ENCODE measurements at places on chromosomes 12 and 14.

DNA sequence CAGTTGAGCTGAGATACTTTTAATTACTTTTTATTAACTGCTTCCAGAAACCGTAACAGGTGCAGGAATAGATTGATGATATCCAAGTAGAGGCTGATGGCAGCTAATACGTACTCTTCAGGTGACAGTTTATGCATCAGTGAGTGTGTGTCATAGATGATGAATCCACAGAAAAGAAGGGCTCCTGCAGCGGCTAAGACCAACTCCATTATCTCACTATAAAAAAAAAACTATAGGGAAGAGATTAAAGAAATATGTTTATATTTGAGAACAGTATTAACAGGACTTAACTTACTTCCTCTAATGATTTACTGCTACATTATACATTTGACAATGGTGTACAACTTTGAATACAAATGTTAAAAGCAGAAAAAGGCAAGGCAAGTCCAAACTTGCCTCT, 7.4 kb upstream of the LLPH start:
- no peak for DNase-seq

GRCh38 chr14:68492381-68493151, 300.3 kb downstream of the ZFP36L1 start:
- DNase-seq, result no peak

DNA sequence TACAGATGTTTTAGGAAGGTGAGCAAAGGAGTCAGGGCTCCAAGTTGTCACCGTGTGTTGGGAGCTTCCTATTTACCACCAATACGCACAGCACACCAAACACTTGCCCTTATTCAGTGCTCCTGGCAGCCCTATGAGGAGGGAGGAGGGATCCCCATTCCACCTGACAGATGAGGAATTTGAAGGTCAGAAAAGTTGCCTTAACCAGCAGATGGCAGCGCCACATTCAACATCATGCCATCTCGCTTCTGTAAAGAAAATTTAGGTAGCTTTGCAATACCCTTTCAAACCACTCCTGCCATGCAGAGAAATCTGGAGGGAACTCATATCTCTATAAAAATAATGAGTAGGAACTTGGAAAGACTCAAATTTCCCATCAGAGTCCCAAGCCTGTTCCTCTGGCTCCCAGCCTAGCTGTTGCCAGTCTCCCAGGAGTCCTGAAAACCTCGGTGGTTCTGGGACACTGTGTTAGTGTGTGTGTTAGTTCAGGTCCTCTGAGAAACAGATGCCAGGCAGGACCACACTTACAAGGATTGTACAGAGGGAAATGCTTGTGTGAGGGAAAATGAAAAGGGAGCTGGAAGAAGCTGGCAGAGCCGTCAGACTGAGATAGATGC, 410.5 kb downstream of the MED13L start:
- DNase-seq, result no peak

DNA sequence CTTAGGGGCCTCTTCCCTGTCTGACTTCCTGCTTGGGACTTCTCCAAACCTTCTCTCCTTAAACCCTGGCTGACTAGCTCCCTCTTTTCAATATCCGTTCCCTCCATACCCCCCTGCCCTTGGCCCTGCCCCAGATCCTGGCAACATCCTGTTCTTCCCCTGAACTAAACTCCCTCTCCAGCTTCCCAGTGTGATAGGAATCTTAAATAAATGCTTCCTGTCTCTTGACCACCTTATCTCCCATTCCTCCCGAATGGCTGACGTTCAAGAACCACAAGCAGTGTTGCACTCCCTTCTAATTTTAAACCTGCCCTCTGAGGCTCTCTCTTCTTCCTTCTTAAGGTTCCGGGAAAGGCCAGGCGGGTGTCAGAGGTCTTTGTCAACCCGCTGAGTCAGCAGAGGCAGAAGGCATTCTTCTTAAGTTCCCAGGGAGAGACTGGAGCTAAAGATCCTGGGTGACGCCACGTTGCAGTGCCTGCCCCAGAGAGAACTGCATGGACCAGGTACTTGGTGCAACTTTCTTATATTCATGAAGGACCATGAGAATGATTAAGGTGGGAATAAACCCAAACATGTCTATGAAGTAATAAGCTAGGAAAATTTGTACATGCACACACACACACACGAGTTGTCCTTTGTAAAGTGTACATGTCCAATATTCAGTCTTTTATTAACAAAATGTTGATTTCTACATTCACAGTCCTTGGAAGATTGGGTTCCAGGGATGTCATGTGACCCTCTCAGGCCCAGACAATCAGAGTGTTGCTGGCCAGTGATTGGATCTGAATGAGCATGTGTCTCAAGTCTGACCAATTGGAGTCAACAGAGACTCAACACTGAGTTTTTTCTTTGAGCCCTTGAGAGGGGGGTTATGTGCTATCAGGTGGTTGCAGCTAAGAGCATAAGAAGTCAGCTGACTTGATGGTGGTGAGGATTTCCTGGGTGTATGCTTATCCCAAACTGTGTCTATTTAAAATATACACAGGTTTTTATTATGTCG, 420.2 kb upstream of the TBX3 start:
- no peak for DNase-seq

GRCh38 chr14:80152166-80152565, 59.1 kb downstream of the DIO2 start:
- DNase-seq, result no peak

- no peak for DNase-seq
These were observed 126.3 kb upstream of the DHRS4 start for GRCh38 chr14:23827100-23827892.

GRCh38 chr12:4562034-4562657, at the start of gene DYRK4:
Gene DYRK4 (plus strand): TSS chr12:4562208. CDS start chr12:4562246, 38 bp downstream.
- DNase-seq, result no peak

GRCh38 chr12:2561367-2561766, 233.4 kb upstream of the FKBP4 start:
- DNase-seq, result no peak

DNA sequence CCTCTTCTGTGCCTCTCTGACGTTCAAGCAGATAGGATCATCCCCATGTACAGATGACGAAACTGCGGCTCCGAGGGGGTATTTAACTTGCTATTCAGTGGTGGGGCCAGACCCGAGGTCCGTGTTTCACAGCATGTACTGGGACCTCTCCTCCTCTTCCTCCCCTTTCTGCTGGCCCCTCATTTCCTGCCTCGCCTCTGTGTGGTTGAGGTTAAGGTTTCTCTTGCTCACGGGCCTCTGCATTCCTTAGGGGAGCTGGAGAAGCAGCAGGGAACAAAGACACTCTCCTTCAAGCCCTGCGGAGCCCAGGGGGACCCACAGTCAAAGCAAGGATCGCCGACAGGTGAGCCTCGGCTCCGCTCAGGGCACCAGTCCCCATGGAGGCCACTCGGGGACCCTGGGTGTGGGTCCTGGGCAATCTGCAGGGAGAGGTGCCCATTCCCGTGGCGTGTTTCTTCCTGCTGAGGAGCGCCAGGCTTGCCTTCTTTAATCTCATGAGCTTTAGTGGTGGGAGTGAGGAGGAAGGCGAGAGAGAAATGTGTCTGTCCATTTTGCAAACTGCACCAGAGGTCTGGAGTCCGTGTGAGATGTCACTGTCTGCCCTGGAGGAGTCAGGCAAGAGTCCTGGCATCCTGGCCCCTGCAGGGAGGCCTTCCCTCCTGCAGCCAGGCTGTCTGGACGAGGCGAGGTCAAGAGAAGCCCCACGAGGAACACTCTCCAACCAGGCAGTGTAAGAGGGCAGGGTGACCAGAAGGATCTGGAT, 45.0 kb downstream of the SLC6A12 start:
- DNase-seq, result no peak

DNA sequence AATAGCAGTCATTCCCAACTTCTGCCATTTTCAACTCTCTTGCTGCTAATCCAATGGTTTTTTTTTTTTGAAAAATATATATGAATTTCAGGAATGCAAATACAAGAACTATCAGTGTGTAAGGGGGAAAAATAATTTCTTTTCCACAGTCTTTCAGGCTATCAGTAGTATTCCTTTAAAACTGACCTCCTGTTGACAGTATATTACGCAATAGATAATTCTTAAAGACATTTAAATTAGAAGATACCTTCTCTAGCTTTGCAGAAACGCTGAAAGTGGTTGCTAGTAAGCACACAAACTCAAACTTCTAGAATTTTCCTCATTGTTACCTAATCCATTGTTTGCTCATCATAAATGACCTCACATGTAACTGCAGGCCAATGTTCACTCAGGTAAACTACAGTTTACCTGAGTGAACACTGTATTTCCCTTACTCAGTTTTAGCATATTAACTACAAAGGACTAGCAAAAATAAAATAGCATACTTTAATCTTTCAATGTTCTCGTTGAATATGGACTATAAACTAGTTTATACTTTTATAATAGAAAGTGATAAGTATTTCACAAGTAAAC, at the start of gene C12orf50:
TSS of gene C12orf50 (minus strand) at position 309 of the 573 bp plus-strand sequence. CDS start 2,439 bp downstream, outside the sequence.
- DNase-seq, result no peak

- no peak for DNase-seq
These were observed 162.2 kb downstream of the SYT10 start for GRCh38 chr12:33277376-33277775.

DNA sequence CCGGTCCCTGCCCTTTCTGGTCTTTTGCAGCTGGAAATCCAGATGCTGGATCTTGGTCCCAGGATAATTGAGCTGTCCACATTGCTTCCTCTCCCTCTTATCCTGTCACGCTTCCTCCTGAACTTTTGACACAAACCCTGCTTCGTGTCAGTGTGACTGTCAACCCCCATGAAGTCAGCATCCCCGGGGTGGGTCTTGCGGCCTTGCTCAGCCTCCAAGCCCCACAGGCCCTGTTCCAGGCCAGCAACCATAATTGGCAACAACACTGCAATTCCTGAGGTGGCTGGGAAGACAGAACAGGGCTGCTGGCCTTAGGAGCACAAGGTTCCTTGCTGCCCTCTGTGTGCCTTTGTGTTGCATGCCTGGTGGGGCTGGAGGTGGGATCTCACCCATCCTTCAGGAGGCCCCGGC, 74.9 kb downstream of the NTF3 start:
- DNase-seq, result no peak

GRCh38 chr14:90574188-90575131, 177.6 kb downstream of the CALM1 start:
- DNase-seq, result no peak

DNA sequence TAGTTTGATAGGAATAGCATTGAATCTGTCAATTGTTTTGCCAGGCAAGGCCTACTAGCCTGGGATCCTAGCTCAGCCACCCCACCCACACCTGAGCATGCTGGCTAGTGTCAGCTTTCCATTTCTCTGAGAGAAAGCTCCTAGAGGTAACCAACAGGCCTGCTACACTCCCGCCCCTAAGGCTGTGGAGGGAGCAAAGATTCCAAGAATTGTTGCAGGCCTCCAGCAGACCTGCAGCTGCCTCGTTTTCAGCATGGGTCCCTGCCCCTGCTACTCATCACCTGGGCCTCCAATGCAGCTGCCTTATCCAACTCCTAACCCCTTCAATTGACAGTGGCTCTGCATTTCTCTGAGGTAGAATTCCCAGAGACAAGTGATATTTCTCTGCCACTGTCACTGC, 852.4 kb upstream of the MDGA2 start:
- no peak for DNase-seq

GRCh38 chr12:107660861-107661415, 24.7 kb upstream of the PWP1 start:
- no peak for DNase-seq

DNA sequence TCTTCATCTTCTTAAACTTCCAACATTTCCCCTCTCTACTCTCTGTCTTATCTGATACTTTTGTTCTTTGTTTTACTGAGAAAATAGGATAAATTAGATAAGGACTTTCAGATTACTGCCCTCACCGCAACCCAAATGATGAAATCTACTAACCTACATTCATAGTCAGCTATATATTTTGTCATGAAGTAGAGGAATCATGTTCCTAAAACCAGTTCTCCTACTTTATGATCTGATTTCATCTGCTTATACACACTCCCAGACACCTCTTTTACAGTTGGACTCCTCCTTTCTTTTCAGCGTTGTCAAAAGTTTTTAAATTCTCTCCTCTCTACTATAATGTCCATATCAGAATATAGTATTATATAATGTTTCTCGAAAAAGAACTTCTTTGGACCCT, 29.7 kb downstream of the MGAT4C start:
- no peak for DNase-seq

DNA sequence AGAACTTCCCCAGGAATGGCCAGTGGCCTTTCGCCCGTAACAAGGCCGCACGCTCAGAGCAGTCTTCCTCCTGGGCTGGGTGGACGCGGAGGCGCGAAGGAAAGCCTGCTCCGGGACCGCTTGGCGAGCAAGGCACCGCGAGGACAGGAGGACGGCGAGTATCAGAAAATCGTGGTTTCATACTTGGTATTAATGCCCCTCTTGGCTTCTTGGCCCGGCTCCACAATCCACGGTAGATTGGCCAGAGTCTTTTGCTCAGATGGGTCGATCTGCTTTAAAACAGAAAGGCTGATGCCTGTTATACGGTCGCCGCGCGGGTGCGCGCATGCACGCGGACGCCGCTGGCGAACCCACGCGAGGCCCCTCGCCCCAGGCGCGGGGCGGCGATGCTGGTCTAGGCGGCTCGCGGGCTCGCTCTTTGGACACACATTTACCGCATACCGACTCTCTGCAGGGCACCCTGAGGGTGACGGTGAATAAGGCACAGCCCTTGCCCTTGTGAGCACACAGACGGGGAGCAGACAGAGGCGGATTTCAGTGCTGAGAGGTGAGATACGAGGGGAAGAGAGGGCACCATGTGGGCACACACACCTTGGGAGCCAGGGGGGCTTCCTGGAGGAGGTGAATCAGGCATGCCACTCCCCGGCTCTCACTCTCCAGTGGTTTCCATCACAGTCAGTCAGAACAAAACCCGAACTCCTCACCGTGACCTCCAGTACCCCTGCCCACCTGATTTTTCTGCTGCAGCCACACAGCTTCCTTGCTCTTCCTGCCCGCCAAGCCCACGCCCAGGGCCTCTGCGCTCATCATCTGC, 100.7 kb downstream of the APAF1 start:
- peak; percentile 65 for DNase-seq

DNA sequence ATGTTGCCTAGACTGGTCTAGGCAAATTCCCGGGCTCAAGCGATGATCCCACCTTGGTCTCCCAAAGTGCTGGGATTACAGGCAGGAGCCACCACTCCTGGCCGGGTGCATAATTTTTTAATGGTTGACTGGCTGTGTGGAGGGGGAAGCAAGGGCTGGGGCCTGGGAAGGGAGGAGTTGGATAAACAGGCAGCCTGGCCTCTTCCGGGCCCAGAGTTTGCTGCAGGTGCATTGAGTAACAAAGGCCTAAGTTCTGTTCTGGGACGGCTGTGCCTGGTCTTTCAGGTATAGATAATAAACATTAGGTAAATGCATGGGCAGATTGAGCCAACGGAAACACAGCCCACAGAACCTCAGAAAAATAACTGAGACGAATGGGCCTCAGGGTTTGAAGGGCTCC, 191.3 kb upstream of the TBX3 start:
- DNase-seq, result no peak

DNA sequence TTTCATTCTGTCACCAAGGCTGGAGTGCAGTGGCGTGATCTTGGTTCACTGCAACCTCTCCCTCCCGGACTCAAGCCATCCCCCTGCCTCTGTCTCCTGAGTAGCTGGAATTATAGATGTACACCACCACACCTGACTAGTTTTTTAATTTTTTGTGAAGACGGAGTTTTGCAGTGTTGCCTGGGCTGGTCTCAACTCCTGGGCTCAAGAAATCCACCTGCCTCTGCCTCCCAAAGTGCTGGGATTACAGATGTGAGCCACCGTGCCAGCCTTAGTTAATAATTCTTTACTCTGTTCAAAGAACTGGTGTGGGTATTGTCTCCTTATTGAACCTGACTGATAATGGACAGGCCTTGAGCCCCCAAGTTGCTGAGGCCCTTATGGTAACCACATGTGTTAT, 10.4 kb upstream of the KRT7 start:
- no peak for DNase-seq

Data from activated CD8-positive, alpha-beta memory T cell treated with anti-CD3 and anti-CD28 coated beads for 24 hours (primary cell).